ENCODE measurements at places on chromosomes 13 and 19.

- no peak for DNase-seq
These were observed 88.8 kb downstream of the GNG7 start for GRCh38 chr19:2613507-2614295.

GRCh38 chr19:4913996-4914735 lies 4.9 kb downstream of the UHRF1 start:
- no peak for DNase-seq

GRCh38 chr13:37811441-37811840 lies 58.1 kb downstream of the TRPC4 start:
- DNase-seq: no peak

- DNase-seq: no peak
These were observed 25.4 kb downstream of the CHST8 start for GRCh38 chr19:33647146-33647545.

DNA sequence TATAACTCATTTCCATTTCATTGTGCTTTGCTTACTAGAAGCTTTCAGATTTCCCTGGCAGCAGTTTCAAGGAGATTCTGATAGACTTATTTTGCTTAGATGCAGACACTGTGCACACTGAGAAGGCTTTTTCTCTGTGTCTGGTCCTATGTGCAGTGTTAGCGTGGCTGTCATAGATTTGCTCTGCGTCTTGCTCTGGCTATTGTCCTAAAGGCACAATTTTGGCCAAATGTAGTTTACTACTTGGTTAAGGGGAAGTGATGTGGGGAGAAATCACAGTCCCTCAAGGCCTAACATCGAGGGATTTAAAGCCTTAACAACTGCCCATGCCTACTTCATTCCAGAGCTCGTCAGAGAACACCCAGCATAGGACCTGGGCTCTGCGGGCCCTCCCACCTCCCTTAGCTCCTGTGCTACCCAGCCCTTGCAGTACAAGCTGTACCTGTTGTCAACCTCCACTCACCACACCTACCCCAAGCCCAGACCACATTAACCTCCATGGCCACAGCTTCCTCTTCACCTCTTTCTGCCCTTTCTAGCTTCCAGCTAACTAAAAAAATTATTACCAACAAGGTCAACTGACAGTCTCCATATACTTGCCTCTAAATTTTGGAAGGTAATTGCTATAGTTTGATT lies 38.9 kb upstream of the KATNAL1 start:
- DNase-seq: no peak

DNA sequence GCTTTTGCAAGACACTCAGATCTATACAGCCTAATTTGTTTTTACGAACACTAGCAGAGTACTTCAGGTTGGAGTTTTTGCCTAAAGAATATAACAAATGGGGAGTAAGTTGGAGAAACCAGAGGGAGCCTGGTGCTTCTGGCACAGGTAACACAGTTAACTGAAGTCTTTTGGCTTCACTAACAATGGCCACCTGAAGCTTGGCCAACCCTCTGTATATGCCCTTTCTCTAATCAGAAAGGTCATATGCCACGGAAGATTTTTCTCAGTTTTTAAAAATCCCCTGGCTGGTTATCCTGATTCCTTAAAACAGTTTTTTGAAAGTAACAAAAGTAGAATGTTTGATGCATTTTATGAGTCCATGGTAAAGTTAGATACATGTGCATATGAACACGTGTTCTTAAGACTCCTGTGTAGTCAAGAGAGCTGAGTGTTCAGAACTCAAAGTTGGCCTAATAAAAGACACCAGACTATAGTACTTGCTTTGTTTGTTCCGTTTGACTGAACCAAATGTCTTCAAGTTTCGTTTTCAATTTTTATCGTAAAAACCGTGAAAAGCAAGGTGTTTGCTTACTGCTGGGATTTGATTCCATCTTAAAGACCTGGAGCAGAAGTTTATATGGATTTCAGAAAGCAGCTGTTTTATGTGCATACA lies 137.5 kb downstream of the KCNRG start:
- no peak for DNase-seq

- peak; percentile 94 for DNase-seq
These were observed 16.2 kb downstream of the DPY19L3 start for GRCh38 chr19:32421589-32422361.

GRCh38 chr19:13830741-13831536 lies 35.7 kb downstream of the ZSWIM4 start:
- DNase-seq: no peak

- DNase-seq: no peak
These were observed 221.9 kb upstream of the PCDH17 start for GRCh38 chr13:57409656-57410055.

DNA sequence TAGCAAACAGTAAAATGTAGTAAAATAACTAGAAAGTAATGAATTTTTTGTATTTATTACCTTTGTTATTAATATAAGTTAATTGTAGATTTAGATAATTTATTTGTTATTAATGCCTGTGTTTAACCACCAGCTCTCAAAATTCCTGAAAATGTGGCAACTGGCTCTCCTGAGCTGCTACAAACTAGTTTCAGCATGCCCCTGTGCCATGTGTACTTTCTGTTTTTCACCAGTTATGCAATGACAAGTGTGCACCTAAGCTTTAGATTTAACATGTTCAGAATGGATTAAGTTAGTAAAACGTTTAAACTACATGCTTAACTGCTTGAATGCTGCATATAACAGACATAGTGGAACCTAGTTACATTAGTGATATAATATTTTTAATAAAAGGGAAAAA lies 88.1 kb downstream of the POSTN start:
- DNase-seq: no peak

GRCh38 chr13:24004142-24004899 lies 107.0 kb upstream of the C1QTNF9B start:
- no peak for DNase-seq

GRCh38 chr13:28819046-28819730 lies 951 bp upstream of the MTUS2 start:
- no peak for DNase-seq

- DNase-seq: no peak
These were observed 217.9 kb downstream of the RFC3 start for GRCh38 chr13:34035676-34036325.

DNA sequence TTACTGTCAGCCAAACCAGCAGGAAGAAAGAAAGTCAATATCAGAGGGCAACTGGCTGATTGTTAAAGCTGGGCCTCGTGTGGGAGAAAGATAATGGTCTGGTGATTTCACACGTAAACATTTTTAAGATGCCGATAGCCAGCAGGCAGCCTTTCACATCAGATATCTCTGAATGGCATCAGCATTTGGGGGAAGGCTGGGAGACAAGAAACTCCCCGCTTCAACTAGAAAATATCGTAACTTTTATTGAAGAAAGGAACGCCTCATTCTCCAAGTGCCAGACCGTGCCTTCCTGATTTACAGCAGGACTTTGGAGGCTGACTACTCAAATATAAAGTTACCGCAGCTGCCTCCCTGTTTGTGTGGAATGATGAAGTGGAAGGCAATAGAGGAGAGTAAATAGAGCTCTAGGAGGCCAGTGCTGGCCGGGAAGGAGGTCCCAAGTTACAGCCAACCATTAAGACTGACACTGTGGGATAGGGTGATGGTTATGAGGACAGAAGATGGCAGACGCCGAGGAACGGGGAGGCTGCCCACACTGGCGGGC lies 284.3 kb upstream of the MAB21L1 start:
- no peak for DNase-seq

All from SIG-M5 (cell line).